GM10248 (cell line): ENCODE measurements at places on chromosomes 12 and 14.
A peak's percentile ranks its signal among the peaks of the same experiment; 100 is the strongest.

DNA sequence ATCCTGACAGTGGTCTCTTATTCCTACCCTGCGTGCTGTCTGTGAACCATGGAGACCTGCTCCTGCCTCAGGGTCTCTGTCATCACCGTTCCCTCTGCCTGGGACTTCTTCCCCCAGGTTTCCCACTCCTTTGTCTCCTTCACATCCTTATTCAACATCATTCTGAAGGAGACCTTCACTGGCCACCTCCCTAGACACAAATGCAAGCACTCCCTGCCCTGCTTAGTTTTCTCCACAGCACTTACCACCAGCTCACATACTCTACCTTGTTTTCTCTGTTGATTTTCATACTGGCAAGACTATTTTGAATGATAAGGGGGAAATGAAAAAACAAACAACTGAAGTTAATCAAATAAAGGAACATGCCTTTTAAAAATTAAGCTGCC, 192.8 kb downstream of the ANO6 start:
- DNase-seq = no peak

GRCh38 chr12:94689002-94689645, 38.8 kb upstream of the TMCC3 start:
- peak; percentile 29 for DNase-seq

DNA sequence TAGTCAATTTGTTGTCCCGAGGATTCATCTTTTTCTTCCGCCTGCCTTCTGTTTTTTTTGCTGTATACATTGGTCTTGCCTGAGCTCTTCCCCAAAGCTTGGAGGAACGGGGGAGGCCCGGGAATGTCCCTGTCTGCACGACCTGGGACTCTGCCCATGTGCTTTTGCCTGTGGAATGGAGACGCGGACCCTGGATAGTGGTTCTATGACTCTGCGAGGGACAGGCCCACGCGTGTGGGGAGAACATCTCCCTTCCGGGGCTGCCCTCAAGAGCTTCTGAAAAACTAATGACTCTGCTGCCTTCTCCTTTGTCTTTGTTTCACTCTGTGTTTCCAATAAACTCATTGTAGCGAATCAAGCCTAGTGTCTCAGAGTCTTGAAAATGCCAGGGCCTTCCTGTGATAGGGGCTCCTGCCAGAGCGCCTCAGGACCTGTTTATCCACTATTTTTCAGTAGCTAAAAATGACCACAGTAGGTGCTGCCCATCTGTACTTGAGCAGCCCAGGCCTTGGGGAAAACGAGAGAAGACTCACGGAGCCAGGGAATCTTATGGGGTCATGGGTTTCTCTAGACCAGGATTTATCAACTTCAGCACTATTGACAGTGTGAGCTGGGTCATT, 12.3 kb downstream of the KRT83 start:
- DNase-seq = no peak

DNA sequence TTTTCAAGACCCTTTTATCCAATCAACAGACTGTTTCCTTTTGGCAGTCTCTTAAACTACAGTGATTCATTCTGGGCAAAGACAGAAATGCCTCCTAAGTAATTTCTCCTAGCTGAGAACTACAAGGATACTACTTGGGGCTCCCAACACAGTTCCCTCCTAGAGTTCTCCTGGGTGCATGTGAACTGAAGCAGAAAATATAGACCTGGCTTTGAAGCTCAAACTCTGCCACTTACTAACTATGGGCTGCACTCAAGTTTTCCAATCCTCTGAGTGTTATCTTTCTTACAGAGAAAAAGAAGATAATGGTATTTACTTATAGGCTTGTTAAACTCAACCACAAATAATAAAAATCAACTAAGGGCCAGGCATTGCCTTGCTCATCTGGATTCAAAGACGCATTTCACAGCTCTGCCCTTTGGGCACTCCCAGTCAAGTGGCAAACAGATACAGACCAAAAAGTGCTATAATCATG, 97.6 kb downstream of the EFCAB11 start:
- DNase-seq = no peak

DNA sequence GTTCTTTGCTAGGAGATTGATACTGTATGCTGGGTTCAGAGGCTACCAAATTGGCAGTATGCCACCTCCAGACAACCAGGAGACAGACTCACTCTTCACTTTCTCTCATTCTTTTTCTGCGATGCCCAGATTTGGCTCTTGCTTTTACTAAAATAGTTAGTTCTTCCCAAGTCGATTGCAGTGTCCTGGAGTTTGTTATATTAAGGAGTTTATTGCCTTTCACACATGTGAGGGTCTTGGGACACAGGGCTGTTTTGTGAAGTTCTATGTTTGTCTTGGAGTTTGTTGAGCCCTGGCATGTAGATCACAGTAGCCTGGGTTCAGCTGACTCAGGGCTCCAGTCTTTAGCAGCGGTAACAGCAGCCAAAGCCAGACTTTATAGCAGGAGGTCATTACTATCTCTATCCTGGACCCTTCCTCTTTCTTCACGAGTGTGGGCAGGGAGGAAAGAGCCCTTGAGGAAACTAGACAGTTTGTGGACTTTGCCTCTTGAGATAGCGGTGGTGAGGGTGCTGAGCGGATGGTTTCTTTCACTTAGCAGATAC, 1.6 kb downstream of the MLEC start:
- no peak for DNase-seq

- DNase-seq = no peak
These were observed 25.0 kb downstream of the ERP27 start for GRCh38 chr12:14913381-14913781.

DNA sequence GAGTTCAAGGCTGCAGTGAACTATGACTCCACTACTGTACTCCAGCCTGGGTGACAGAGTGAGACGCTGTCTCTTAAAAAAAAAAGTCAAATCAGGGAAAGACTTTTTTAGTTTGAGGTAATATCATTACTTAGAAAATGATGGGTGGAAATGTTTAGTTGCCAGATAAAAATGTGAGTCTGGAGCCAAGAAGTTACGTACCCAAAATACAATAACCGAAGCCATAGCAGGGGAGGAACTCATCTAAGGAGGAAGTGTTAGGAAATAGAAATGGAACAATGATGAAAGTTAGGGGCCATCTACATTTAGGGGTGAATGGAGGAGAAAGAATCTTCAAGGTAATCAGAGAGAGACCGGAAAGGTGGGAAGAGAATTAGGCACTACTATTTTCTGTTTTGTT, 98.8 kb downstream of the DACT1 start:
- DNase-seq = no peak

DNA sequence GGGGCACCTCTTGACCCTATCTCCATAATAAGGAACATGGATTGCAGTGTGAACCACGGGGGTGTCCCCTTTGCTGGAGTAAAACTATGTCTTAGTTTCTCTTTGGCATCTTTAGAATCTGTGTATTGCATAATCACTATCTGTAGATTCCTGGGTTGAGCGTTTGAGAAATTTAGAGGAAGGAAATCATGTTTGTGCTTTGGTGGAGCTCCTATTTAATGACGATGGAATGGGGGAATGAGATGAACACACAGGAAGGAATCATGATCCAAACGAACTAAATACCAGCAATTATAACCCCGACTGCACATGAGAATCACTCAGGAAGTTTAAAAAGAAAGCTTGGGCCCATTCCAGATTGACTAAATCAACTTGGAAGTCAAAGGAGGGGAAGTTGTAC, 1.3 kb upstream of the MYG1 start:
- no peak for DNase-seq

- DNase-seq = no peak
These were observed 427.5 kb upstream of the MGAT4C start for GRCh38 chr12:86683568-86684304.

GRCh38 chr12:6166808-6167207, 33.4 kb upstream of the CD9 start:
- no peak for DNase-seq

- no peak for DNase-seq
These were observed 116.1 kb downstream of the C12orf42 start for GRCh38 chr12:103379670-103380069.

GRCh38 chr14:92494512-92494911, 19.1 kb upstream of the RIN3 start:
- DNase-seq = no peak

DNA sequence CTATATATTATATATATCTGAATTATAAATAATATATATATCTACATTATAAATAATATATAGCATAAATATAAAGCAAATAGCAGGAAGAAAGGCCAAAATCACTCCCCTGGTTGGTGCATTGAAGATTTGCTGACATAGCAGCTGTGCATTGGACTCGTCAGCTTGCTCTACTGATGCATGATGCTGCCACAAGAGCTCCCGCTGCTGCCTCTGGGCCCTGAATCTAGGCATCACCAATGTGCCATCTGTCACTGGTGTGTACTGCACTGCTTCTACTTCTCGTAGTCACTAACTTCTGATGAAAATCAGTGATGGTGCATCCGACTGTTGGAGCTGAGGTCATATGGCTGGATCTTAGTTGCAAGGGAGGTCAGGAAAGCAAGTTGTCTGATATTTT, 205.0 kb downstream of the ADAMTS20 start:
- DNase-seq = no peak

GRCh38 chr12:121334513-121335343, 17.5 kb downstream of the ANAPC5 start:
- peak; percentile 72 for DNase-seq

GRCh38 chr12:84785951-84786350, 126.6 kb downstream of the SLC6A15 start:
- DNase-seq = no peak

GRCh38 chr12:104544836-104545235, 88.1 kb downstream of the CHST11 start:
- no peak for DNase-seq
